Cortex of kidney (tissue), 1 donor: ENCODE measurements at places on chromosomes 7 and 10.

- no peak for DNase-seq
These were observed 85.9 kb downstream of the UBE3C start for GRCh38 chr7:157224627-157225026.

DNA sequence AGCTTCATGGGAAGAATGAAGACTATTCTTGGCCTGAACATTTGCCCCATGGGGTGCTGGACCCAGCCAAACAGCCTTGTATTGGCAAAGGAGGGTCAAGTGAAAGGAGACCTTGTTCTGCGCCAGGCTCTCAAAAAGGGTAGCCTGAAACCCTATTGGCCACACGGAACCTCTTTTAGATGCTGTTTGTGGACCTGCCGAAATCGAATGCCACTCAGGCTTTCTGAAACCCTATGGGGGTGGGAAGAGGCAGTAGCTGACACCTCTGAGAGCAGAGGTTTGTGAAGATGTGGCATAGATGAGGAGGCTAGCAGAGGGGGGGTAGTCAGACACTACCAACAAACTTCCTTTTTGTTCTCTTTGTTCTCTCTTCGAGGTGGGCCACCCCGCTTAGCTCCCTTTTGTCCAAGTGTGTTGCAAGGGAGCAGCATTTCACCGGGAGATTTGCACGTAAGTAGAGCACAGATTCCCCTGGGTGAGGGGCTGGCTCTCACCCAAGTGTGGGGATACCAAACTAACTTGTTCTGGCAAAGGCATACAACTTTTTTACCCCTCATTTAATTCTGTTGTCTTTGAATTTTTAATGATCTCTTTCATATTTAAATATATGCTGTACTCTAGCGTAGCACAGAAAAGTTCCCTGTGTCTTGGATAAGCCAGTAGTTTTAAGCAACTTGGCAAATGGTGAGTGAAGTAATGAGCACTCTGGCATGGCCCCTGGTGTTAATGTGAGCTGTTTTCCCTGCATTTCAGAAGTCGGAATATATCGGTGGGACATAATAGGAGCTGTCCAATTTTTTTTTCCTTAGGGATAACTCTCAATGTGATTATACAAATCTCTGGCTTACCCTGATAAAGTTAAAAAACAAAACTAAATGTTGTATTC is 107.7 kb downstream of the SEPTIN7 start:
- no peak for DNase-seq

DNA sequence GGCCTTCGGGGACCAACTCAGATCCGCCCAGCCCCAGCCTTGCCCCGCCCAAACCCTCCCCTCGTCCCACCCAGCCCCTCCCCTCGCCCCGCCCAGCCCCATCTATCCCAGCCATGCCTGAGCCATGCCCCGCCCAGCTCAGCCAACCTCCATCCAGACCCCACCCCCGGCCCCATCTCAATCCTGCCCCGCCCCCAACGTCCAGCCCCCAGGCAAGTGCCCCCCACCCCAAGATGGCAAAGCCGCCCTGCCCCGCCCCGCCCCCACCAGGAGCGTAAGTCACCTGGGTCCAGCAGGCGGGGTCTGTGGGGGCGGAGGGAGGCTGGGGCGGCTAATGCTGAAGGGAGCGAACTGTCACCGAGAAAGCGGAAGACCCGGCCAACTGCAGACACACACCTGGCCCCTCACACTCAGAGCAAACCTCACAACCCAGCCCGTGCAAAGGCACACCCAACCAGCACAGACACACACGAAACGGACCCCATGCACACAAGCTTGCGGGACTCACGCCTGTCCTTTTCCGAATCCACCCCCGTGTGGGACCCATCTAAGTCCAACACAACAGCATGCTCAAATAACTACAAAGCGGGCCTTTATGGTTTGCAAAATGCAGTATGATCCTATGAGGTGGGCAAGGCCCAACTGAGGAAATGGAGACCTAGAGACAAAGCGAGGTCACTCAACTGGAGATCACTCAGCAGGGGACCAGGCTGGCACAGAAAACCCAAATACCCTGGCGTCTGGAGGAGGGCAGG is 11.5 kb upstream of the OGA start:
- DNase-seq = no peak

DNA sequence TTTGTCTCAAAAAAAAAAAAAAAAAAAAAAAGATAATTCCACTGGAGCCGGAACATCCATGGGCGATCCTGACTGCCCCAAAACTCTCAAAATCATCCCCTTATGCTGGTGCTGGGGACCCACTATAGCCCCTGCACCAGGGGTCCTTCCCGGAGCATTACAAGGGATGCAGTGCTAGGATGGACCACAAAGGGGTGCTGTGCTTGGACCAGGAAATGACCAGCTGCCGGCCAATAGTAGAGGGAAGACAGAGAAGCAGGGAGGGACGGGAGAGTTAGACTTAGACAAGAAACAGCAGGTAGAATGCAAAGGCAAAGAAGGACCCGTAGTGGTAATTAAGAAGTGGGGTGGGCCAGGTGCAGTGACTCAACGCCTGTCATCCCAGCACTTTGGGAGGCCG is 40.5 kb downstream of the RCC1L start:
- DNase-seq = no peak

GRCh38 chr10:88064608-88065382 is 201.4 kb downstream of the PTEN start:
- no peak for DNase-seq

GRCh38 chr7:82443036-82443546 is 486 bp downstream of the CACNA2D1 start:
- DNase-seq = no peak

GRCh38 chr10:77349226-77349625 is 288.4 kb downstream of the KCNMA1 start:
- no peak for DNase-seq
